ENCODE measurements at places on chromosomes 2 and 18.
A peak's percentile ranks its signal among the peaks of the same experiment; 100 is the strongest.

DNA sequence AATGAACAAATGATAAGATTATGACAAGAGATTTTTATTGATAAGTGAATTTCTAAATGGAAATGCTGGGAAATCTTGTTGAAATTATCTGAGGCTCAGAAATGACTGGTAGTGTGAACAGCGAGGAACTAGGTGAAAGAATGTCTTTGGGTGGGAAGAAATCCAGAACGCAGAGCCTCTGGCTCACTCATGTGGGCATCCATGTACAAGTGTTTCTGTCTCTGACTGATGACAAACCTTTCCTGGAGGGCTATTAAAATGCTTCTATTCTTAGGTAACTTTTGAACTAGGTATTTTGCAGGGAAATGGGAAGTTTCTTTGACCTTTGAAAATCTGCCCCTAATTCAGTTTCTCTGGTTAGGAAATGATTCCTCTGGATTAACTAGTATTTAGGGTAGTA lies 598.6 kb downstream of the SLC4A3 start:
- DNase-seq = no peak

- no peak for DNase-seq
Observed at GRCh38 chr2:9032121-9032520, 28.6 kb upstream of the MBOAT2 start.

GRCh38 chr2:85458601-85459563 lies 40.4 kb downstream of the SH2D6 start:
- no peak for DNase-seq

GRCh38 chr2:169050476-169051240 lies 18.7 kb upstream of the DHRS9 start:
- no peak for DNase-seq

DNA sequence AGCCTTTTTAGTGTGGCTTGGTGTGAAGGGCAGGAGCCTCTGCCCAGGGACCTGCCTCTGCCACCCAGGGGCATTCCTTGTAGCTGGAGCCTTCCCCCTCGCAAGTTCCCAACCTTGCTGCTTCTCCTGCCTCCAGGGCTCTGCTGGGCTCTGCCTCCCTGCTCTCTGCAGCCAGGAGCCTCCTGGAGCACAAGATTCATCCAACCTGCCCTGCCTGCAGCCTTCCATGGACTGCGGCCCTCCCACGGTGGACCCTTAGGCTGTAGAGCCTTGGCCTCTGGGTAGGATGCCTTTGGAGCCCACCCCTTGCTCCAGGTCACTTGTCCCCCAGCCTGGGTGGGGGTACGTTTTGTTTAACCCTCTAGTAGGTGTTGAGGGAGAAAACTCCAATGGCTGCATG lies 2.5 kb downstream of the SLC66A3 start:
- no peak for DNase-seq

- DNase-seq = no peak
Observed at GRCh38 chr2:5685225-5685624, 7.0 kb upstream of the SOX11 start.

- DNase-seq = no peak
Observed at GRCh38 chr2:179348906-179349305, 84.3 kb upstream of the SESTD1 start.

DNA sequence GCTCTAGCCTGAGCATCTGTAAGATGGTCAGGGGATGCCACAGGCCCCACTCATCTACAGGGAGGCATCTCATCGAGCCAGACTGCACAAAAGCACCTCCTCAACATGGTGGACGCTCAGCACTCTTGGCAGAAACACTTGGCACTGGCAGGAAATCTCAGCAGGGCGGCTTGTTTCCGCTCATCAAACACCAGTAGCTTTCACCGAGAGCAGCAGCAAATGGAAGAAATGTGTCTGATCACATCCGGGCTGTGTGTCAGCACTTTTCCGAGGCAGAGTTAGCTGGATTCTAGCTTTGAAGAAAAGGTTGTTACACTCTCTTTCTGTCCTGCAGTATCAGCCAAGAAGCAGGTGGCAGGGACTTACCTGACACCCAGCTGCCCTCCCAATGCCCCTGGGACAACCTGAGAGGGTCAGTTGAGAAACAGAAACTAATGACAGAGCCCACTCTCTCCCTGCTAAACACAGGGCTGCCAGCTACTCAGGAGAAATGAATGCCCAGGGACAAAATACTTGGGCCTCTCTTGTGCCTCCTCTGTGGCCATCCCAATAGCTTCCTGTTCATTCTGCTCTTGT lies 68.9 kb upstream of the FZD7 start:
- DNase-seq = peak; percentile 45

GRCh38 chr2:12819103-12819475 lies 102.4 kb downstream of the TRIB2 start:
- DNase-seq = no peak
